ENCODE measurements at places on chromosomes 2 and 18.

DNA sequence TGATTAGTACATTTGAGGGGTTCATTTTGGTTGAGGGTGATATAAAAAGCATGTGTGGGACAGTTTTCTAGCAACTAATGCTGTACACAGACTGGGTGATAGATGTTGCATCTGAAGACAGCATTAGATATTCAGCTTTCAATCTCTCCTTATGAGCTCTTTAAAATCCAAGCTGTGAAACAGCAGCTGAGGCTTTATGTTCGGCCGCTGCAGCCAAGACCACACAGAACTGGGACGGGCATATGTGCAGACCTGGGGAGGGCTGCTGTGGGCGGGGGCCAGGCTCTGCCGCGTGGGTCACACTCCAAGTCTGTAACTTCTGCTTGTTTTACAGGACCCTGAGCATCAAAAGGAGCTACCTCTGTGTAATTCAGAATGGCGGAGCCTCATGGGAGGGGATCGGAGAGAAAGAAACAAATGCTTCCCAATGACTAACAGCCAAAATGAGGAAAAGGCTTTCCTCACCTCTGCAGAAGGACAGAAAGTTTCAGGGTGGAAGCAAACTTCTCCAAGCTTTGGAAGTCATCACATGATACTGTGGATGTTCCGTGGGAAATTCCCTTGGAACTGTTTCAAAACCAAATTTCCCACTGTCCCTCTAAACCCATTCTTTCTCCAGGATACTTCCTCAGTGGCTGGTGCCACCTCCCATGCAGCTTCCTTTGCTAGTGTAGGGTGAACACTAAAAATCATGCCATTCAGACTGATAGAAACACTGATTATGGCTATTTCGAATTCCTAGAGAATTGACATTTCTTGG, 711.9 kb upstream of the ID2 start:
- no peak for DNase-seq

- no peak for DNase-seq
Measured at GRCh38 chr2:222208010-222208690, 90.6 kb downstream of the PAX3 start.

- DNase-seq: no peak
Measured at GRCh38 chr2:96203130-96204028, 5.2 kb downstream of the STARD7 start.

GRCh38 chr2:135663148-135663700, 78.4 kb upstream of the UBXN4 start:
- no peak for DNase-seq

- no peak for DNase-seq
Measured at GRCh38 chr18:56083097-56083521, 495.1 kb upstream of the TCF4 start.
